Skeletal muscle cell (primary cell): ENCODE measurements at places on chromosomes 12 and 14.

DNA sequence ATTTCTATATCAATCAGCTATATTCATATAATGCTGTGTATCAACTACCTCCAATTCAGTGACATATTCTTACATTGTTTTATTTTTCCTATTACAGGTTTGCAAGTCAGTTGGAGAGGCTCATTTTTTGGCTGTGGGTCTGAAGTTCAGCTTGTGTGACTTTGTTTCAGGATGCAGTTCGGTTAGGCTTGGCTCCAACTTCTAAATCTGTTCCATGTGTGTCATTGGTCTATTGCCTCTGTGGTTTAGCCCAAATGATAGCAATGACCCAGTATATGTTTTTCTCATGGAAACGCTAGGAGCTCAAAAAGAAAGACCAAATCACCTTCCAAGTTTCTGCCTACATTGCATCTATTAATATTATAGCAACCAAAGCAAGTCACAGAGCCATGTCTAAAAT is 848.6 kb upstream of the LRFN5 start:
- no peak for DNase-seq

DNA sequence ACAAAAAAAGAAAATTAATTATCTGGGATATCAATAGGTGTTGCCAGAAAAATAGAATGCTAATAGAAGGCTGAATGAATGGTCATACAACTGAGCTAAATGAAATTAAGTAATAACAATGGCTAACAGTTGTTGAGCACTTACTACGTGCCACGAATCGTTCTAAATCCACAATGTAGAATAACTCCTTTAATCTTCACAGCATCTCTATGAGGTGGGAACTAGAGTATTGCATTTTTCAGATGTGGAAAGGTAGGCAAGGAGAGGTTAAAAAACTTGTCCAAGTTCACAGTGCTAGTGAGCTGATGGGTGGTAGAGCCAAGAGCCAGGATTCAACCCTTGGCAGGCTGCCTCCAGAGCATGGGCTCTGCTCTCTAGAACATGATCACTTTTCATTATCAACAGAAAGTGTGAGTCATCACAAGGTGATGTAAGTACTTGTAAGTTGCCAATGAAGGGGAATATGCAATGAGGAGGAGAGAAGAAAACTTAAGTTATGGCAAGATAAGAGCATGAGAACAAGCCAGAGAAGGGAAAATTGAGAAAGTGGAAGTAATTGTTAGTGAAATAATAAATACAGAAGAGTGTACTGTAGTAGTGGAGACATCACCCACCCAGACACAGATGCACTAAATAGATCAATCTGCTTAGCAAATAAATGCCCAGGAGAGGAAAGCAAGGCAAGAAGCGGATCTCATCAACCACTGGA is 122.1 kb downstream of the PRKD1 start:
- DNase-seq = peak; percentile 95

- DNase-seq = no peak
Measured at GRCh38 chr12:124853781-124854636, 9.7 kb downstream of the SCARB1 start.

- no peak for DNase-seq
Measured at GRCh38 chr12:119385659-119386058, 51.1 kb downstream of the CCDC60 start.

DNA sequence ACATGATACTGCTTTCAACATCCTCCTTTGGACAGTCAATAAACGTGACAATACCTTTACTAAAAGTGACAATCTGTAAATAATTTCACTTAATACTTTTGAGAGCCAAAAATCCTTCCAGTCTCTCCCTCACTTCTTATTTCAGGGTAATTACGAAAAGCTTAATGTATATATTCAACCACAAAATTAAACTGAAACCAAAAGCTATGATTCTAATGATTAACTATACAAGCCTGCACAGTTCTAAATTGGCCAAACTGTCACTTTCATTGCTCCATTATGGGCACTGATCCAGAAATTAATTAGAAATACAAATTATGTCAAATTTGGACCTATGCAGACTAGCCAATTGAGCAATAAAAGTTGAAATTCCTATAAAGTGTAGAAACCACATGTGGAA is 696.5 kb upstream of the MIS18BP1 start:
- no peak for DNase-seq

- no peak for DNase-seq
Measured at GRCh38 chr12:125583071-125583470, 517.8 kb downstream of the AACS start.

DNA sequence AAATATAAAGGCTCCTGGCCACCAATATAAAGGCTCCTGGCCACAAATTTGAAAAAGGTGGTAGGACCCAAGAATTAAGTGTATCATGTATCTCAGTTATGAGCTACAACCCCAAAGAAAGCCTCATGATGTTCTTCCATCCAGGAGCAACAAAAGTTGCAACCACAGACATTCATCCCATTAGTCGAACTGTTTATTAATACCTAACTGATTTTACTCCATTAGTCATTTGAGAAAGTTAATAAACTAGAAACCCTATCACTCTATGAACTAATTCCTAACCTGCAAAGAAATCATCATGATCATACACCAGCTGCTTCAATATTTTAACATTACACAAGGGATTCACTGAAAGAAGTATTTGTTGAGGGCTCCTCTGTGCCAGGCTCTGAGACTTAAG is 253.2 kb upstream of the GRIP1 start:
- DNase-seq = no peak

- no peak for DNase-seq
Measured at GRCh38 chr14:31955936-31956579, 121.0 kb upstream of the ARHGAP5 start.

- no peak for DNase-seq
Measured at GRCh38 chr12:82242729-82243128, 115.5 kb downstream of the CCDC59 start.

DNA sequence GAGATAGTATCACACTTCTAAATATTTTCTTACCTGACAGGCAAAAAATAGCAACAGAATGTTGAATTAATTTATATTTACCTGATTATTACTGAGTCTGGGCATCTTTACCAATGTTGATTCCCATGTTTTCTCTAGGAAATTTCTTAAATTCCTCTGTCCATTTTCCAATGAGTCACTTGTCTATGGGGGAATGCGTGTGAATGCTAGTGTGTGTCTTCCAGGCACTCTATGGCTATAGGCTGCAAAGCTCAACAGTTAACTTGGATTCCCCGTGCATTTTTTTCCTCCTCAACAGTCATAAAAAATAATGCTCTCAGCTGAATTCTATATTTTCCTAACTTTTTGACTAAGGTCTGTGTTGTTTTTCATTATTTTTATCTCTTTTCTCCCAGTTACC is 1385.8 kb upstream of the FLRT2 start:
- peak; percentile 16 for DNase-seq

- DNase-seq = no peak
Measured at GRCh38 chr12:109951136-109951535, 45.0 kb downstream of the GIT2 start.

- DNase-seq = no peak
Measured at GRCh38 chr14:76710056-76711010, 50.9 kb upstream of the VASH1 start.

GRCh38 chr12:70962226-70962794 is 41.8 kb upstream of the PTPRR start:
- no peak for DNase-seq

- DNase-seq = no peak
Measured at GRCh38 chr12:132209619-132210222, 65.5 kb downstream of the NOC4L start.

- no peak for DNase-seq
Measured at GRCh38 chr12:75913502-75914351, 117.8 kb downstream of the PHLDA1 start.

GRCh38 chr12:104073699-104074098 is 9.4 kb downstream of the HCFC2 start:
- DNase-seq = no peak

DNA sequence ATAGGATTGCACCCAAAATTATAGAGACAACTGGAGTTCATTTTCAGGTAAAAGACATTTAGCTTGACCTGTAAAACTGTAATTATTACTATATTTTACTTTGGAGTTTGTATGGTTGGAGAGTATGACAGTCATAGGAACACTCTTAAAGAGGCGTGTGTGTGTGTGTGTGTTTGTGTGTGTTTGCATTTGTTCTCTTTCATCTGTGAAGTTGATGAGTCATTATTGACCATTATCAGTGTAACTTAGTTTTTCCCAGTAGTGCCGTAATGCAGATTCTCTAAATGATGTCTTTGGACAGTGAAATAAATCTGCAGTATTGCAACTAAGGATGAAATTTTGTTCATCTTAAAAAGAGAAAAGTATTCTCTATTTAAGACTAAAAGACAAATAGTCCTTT is 13.0 kb downstream of the WASHC4 start:
- no peak for DNase-seq

GRCh38 chr12:2266666-2267620 is 214.2 kb downstream of the CACNA1C start:
- DNase-seq = no peak

DNA sequence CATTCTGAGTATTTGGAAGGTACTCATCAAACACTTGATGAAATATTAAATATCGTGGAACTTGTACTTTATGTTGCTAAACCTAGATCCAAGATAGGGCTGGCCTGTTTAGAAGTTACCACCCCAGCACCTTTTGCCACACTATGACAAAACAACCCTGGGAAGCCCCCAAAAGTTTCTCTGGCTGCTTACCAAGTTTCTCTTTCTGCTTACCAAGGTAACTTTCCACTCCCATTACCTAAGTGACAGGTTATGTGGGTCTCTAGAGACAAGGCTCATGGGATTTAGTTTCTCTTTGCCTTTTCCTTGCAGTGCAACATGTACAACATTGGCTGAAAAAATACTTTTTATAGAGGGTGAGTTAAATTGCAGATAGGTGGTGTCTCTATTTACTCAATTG is 28.9 kb upstream of the PPM1A start:
- no peak for DNase-seq

GRCh38 chr14:22977684-22978486 is 4.5 kb downstream of the AJUBA start:
- DNase-seq = no peak

DNA sequence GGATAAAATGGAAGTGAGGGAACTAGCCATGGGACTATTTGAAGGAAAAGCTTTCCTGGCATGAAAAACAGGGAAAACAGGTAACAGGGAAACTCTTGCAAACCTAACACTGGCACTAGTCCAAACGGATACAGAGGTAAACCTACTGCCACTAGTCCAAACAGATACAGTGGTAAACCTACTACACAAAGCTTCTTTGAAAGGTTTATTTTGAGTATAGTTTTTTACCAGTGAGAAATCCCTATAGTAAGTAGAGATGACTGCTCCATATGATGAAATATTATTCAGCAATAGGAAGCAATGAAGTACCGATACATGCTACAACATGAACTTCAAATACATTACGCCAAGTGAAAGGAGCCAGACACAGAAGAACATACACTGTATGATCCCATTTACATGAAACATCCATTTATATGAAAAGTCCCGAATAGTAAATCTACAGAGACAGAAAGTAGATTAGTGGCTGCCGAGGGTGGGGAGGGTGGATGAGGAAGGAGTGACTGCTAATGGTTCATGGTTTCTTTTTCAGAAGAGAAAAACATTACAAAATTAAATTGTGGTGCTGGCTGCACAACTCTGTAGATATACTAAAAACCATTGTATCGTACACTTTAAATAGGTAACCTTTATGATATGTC is 25.5 kb downstream of the SPTLC2 start:
- no peak for DNase-seq

GRCh38 chr12:10567813-10568212 is 45.6 kb downstream of the MAGOHB start:
- no peak for DNase-seq

DNA sequence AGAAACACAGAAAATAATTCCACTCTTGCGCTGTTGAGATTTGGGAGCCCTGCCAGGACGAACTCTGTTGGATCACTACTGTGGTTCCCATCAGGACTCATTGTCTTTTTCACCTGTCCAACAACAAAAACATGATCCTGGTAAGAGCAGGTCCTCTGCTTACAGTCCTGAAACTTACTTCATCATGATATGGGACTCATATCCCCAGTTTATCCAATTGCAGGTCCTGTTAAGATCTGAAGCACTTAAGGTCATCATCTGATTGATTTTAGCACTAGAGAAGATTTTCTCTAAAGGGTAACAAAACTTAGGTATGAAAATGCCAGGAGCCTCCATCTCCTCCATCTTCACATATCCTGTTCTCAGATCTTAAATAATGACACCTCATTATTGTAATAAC is at the start of gene OR6S1:
TSS of gene OR6S1 (minus strand) at position 101 of the 400 bp plus-strand sequence. CDS start at position 101, 0 bp downstream.
- DNase-seq = no peak

DNA sequence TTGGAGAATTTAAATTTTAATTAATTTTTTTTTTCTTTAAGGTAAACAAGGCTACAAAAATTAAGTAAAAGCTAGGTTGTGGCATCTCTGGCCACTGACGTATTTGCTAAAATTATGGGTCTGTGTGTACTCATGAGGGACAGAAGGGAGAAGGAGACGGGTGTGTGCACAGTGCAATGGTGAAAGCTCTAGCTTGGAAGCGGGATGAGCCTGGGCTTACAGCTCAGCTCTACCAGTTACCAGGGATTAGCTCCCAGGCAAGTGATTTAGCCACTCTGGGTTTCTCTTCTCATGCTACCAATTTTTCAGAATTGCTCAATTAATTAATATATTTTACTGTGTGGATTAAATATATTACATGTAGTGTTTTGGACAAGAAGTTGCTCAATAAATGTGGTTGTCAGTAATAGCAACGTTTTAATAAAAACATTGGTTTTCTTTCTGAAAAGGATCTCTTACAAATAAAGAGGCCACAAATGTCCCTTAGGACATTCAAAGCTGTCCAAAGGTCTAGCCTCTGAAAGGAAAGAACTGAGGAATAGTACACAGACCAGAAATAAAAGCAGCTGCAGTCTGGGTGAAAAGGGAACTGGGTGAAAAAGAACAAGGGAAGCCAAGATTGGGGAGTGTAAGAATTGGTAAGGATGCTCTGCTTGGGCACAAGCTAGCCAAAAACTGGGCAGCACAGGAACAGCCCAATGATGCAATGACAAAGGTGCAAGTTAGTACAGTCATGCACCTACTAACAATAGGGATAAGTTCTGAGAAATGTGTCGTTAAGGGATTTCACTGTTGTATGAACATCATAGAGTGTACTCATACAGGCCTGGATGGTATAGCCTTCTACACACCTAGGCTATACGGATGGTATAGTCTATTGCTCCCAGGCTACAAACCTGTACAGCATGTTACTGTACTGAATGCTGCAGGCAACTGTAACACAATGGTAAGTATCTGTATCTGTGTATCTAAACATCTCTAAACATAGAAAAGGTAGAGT is 61.7 kb downstream of the FERMT2 start:
- no peak for DNase-seq

- DNase-seq = peak; percentile 87
Measured at GRCh38 chr12:89225808-89226411, 126.4 kb downstream of the DUSP6 start.

GRCh38 chr14:50347521-50347920 is 35.4 kb downstream of the DMAC2L start:
- peak; percentile 42 for DNase-seq

DNA sequence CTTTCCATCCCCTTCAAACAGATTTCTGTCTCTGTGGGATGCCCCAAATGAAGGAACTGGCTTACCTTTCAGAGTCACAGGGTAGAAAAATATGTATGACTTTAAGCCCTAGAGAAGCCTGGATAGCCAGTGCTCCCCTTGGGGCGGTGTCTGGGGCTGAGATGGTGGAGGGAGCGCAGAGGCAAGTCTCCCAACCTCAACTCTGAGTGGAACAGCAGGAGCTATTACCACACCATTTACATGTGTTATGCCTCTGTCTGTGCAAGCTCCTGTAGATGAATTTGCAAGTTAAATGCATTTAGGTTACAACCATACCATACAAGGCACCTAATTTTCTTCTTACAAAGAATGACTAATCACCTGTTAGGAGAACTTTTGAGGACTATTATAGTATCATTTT is 50.4 kb upstream of the CLMN start:
- DNase-seq = no peak

GRCh38 chr12:117792471-117792870 is 176.3 kb downstream of the KSR2 start:
- no peak for DNase-seq

- DNase-seq = no peak
Measured at GRCh38 chr14:95520346-95520745, 3.9 kb upstream of the SYNE3 start.
